AG09309 (cell line): ENCODE measurements at places on chromosomes 6 and 20.
A peak's percentile ranks its signal among the peaks of the same experiment; 100 is the strongest.

GRCh38 chr20:56420940-56421688, 9.1 kb downstream of the CASS4 start:
- DNase-seq = no peak

GRCh38 chr20:55067158-55067825, 591.9 kb downstream of the DOK5 start:
- no peak for DNase-seq

- no peak for DNase-seq
Measured at GRCh38 chr20:52102559-52102958, 89.0 kb downstream of the ZFP64 start.

GRCh38 chr6:56624046-56624727, 18.5 kb downstream of the DST start:
- DNase-seq = no peak

DNA sequence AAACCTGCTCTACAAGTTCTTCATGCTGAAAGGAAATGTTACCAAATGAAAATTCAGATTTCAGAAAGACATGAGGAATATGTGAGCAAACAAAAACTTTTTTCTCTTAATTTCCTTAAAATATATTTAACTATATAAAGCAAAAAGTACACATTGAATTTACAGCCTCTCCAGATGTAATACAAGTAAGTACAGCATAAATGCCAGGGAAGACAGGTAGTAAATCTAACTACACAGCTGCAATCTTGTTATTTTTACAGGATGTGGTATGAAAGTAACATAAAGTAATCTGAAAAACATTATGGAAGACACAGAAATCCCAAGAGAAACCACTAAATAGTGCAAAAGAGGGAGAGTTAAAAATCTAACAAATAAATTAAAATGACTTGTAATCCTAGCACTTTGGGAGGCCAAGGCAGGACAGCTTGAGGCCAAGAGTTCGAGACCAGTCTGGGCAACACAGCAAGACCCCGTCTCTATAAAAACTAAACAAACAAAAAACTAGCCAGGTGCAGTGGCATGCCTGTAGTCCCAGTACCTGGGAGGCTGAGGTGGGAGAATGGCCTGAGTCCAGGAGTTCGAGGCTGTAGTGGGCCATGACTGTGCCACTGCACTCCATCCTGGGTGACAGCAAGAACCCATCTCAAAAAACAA, 50.7 kb downstream of the FAM8A1 start:
- DNase-seq = no peak

DNA sequence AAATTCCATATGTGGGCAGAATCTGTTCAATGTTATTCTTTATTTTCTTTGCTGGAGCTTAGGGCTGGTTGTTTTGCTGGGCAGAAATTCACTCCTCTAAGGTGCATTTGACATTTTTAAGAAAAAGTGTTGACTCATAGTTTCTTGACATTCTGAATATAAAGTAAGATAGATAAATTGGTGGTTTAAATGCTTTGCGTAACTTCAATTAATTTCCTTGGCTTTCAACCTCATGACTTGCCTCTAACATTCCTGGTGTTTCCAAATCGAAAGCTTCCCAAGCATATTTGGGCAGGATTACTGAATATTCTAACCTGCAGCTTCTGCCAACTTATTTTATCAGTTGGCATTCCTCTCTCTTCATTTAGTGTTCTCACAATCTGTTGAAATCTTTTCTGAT, 718.7 kb upstream of the ADGRB3 start:
- DNase-seq = peak; percentile 2

DNA sequence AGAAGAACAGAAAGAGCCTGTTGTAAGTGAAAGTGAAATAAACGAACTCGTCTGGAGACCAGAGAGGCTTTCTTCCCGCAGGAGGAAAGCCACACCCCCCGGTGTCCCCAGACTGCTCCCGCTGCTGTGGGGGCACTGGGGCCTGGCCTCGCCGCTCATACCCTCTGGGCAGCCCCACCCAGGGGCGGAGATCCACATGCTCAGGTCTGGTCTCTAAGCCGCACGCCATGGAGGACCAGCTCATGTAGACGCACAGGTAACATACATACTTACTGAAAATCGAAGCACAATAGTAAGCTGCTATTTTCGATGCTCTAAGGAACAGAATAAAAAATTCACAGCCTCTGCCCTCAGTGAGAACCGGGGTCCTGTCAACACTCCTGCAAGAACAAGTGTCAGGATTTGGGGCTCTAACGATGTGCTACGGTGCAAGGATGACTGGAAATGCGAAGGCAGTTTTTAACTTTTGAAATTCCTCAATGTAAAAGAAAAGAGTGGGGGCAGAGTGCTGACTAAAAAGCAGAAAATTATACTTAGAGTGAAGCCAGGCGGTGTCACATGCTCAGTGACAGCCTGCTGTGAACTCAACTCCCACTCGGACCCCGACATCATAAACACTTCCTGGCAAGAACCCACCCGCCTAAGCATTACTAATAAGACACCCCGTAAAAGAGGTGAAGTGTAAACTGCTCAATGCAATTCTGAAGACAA, 110.5 kb downstream of the IRF4 start:
- DNase-seq = no peak

- DNase-seq = no peak
Measured at GRCh38 chr20:49970498-49970897, 12.3 kb upstream of the SNAI1 start.

GRCh38 chr20:3011752-3012151, 31.7 kb upstream of the GNRH2 start:
- no peak for DNase-seq

DNA sequence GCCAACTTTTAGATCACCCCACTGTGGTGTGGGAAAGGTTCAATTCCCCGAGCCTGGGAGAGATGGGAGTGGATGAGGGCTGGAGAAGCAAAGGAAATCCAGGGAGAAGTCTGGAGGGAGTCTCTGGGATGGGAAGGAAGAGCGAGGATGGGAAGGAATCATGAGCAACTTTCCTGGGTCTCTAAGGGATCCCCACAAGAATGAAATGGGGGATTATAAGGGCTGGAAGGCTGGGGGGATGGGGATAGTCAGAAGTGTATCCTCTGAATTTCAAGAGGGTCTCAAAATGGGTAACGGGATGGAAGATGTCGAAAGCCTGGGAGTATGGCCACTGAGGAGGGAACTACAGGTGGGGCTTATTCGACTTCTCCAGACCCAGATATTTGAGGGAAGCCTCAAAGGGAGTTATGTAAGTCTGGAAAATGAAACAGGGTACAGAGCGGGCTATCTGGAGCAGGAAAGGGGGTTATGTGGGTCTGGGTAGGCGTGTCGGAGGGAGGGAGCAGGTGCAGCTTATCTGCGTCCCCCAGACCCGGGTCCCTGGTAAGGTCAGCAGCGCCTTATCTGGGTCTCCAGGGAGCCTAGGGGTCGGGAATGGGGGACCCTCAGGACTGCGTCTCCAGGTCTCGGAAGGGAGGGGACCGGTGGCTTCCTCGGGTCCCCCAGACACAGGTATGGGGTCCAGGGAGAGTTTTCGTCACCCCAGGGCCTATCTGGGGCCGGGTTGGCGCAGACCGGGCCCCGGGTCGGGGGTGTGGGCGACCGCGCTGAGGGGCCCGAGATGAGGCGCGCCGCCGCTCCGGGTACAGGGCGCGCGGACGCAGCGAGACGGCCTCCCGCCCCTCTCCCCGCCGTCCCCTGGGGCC, 550 bp downstream of the PLAGL2 start:
- DNase-seq = no peak
